ENCODE measurements at places on chromosomes 7 and 10.

DNA sequence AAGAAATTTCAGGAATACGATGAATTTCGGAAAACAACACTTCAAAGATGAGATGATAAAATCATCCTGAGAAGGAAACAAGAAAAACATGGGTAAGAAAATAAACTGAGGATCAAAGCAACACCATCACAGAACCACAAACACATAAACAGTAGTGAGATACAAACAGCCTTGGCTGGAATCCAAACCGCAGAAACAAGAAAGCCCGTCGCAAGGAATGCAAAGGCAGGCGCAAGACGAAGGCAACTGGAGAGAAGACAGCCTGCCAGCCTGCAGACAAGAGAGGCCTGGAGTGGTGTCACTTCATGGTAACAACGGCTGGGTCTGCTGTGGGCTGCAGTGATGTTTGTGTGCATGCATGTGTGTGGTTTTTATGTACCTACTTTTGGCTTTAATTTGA is 61.8 kb upstream of the DRGX start:
- no peak for DNase-seq

DNA sequence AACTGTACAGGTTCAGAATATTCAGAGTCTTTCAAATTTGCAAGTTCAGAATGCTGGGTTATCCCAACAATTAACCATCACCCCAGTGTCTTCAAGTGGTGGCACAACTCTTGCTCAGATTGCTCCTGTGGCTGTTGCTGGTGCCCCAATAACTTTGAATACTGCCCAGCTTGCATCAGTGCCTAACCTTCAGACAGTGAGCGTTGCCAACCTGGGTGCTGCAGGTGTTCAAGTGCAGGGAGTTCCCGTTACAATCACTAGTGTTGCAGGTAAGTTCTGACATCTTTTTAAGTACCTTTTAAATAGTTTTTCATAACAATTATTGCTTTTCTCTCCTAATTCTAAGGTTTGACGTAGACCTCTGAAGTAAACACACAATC is 2.7 kb downstream of the SP4 start:
- DNase-seq, result no peak

DNA sequence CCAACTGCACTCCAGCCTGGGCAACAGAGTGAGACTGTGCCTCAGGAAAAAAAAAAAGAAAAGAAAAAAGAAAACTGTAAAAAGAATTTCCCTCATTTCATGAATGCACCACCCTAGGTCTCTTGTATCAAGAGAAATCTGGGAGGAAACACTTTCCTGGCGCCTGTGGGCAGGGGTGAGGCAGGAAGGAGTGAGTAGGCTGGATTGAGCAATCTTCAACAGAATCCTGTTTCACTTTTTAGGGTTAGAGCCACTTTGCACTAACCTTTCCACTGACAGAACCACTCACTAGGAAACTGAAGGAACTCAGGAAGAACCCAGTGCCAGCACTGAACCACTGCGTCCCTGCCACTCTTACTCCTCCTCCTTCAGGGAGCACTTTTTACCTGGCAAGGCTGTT is 282.1 kb downstream of the CCDC3 start:
- DNase-seq, result no peak

DNA sequence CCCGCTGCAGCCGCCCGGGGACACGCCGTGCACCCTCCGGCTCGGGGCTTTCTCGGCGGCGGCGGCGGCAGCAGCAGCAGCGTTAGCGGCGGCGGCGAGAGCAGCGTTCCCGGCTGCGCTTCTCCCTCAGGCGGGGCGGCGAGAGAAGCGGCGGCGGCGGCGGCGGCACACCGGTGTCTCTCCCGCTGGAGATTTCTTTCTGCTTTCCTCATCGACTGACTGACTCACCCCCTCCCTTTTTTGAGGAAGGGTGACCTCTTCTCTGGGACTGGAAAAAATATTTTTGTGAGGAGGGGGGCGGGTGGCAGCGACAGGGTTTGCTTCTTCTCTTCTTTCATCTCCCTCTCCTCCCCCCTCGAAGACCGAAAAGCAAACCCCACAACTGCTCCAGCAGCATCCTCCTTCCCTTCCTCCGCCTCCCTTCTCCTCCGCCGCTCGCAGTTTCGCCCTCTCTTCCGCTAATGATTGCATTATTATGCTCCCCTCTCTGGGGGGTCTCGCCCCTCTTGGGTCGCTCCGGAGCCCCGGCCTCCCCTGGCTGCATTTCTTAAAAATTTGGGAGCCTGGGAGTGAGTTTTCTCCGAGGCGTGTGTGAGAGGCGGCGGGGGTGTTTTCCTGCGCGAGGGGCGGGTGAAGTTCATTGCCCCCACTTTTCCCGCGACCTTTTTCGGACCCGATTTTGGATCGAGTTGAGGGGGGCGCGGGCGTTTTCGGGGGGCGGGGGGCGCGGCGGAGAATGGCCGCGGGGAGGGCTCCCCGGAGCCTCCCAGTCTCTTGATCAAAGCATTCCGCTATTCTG is 411 bp downstream of the AUTS2 start:
- no peak for DNase-seq

DNA sequence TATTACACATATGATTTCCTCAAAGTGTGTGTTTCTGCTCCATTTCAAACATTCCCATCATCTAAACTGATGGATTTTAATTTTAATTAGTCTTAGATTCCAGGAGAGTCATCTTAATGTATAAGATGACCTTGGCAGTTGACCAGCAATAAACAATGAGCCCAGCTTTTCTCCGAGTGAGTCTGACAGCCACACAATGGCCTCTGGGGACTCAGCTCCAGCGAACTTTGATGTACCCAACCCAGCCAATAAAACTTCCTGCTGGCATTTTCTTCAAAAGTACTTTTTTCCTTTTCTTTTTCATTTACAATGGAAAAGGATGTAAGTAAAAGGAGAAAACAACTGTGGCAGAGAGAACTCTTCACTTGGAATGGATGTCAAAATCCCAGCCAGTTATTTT is 139.1 kb upstream of the CTBP2 start:
- DNase-seq, result no peak

DNA sequence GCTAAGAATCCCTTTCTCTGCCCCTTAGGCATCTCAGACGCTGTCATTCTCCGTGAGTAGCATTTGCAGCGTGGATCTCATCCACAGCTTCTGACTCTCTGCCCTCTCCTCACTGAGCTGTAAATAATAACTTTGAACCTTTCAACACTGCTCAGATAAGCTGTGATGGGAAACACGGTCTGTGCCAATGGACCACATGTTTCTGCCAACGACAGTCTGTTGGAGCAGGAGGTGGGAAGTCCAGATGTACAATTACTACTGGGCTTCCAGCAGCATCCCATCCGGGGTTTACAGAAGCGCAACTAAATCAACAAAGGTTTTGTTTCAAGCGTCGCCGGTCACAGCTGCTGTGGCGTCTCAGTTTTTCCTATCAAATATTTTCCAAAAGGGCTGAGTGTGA is 1110.6 kb downstream of the TYW1 start:
- no peak for DNase-seq

DNA sequence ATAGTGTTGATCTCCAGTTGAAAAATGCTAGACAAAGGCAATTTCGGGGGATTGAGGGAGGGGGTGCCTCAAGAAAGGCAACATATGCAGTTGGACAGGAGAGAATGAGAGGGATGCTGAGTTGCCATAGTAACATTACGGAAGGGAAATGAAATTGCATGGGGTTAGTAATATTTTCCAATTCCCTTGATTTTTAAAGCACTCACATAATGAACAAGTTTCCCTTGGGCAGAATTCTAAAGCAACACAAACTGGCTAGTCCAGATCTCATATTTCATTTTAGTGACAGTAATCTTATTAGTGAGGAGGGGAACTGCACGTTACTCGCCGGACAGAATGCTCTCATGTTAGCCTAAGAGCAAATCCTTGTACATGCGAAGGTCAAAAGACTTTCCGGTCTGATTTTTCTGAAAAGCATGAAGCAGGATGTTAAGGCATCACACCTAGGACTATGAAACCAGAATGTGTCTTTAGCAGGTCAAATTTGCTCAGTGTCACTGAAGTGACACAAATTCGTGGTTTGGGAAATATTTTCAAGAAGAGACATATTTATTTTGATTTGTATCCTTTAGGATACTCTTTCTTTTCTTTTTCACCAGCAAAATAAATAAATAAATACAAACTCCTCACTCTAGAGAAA is 165.5 kb downstream of the ANK3 start:
- DNase-seq, result no peak

DNA sequence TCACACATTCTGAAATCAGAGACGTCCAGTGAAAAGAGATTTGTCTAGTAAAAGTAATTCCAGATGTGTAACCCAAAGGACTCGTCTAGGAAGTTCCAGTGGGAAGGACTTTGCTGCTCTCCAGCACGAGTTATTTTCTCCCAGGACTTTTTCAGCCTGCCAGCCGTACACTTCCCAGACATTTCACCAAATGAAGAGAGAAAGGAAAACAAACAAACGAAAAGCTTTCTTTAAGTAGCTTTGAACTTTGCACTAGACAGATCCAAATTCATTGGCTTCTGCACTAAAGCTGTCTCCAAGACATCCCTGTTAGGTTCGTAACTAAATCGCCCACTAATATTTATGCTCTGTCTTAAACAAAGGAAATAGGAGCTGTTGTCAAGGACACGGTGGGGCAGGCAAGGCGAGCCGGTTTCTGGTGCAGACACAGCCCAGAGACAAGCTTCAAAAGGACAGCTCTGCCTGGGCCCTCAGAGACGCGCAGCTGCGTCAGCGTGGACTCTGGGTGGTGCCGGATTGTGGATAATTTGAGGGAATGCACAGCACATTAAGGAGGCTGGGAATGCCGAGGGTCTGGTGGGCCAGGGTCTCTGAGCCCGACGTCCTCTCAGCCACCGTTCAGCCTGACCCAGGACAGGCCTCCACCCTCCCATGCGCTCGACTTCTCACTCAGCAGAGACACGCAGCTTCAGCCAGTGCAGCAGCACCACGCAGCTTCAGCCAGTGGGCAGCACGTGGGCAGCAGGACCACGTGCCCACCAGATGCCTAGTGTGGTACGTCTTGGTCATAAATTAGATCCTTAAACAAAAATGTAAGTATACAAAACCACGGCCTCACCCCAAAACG is 64.1 kb upstream of the INSIG1 start:
- DNase-seq, result no peak

GRCh38 chr7:112334366-112334765 is 115.9 kb upstream of the IFRD1 start:
- no peak for DNase-seq

DNA sequence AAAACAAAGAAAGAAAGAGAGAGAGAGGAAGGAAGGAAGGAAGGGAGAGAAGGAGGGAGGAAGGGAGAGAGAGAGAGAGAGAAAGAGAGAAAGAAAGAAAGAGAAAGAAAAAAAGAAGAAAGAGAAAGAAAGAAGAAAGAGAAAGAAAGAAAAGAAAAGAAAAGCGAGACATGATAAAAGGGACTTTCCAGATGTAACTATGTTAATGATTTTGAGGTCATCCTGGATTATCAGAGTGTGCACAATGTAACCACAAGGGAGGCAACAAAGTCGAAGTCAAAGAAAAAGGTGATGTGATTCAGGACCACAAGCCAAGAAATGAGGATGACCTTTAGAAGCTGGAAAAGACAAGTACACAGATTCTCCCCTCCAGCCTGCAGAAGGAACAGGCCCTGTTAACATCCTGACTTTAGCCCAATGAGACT is 48.9 kb upstream of the PAX2 start:
- no peak for DNase-seq

- no peak for DNase-seq
Measured at GRCh38 chr7:14807507-14807906, 95.0 kb downstream of the DGKB start.

GRCh38 chr7:87413029-87413428 is 62.5 kb downstream of the ABCB4 start:
- no peak for DNase-seq

- peak; percentile 74 for DNase-seq
Measured at GRCh38 chr10:26479766-26480492, 41.8 kb downstream of the APBB1IP start.

DNA sequence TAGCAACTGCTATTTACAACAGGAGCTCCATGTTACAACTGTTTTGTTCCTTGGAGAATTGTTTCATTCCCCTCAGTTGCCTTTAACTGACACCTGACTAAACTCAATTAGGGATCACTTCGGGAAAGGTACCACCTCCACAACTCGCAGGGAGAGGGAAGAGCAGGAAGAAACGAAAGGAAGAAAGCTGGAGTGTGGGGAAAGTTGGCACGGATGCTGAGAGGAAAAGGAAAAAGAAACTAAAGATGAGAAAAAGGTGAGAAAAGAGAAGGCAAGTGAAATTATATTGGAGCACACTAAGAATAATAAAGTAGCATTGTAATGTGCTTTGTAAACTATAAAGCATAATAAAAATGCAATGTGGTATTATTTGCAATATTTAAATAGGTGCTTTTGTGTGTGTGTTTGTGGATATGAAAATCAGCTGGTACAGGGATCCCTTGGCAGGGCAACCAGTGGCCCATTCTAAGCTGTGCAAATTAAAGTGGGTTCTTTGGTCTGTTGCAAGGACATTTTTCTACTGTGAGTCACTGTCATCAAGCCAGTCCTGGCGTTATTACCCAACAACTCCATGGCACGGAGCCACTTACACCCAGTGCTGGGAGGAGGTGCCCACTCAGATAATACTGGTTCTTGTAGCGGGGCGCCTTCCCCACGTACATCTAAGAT is 45.9 kb downstream of the HIPK2 start:
- DNase-seq, result no peak

DNA sequence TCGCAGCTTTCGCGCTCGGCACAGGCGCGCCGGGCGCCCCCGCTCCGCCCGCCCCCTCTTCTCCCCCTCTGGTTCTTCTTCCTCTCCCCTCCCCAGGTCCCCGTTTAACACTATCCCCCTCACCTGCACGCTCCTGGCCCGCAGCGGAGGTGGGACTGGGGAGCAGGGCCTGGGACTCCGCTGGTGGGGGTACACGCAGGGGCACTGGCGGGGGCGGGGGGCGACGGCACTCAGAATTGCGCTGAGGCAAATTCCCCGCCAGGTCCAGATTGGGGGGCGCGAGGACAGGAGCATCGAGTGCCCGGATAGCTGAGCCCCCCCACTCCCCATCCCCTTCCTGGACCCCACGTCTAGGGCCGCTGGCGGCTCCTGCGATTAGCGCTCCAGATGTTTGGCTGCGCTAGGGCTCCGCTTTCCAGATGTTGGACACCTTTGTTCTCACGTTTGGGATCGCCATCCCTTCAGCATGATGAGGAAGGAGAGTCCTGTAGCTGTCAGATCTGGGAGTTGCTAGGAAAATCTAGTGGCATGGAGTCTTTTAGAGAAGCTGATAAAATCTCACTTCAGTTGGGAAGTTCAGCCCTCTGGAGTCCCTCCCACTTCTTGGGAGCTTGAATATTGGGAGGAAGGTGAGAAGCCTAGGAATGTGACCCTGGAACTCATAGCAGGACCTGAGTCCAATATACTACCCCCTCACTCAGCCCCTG is 31.4 kb upstream of the PAX2 start:
- DNase-seq, result no peak

GRCh38 chr7:46357290-46357689 is 436.2 kb upstream of the IGFBP3 start:
- no peak for DNase-seq

GRCh38 chr7:129134356-129134987 is 10.0 kb upstream of the TSPAN33 start:
- DNase-seq, result no peak

Measured in CD4-positive, alpha-beta T cell treated with Interleukin-17A for 1 hour (primary cell).